ENCODE measurements at places on chromosomes 3 and 15. TPM values are rescaled to one million over a fixed set of nuclear protein-coding genes. Genes with fewer than 3 reads are reported as not detected.

Gene ACKR2
- total RNA-seq = 3.9 TPM

Gene PRTG
- 2.9 TPM for total RNA-seq

Gene PAQR9
- total RNA-seq = not detected

Gene SRGAP3
- 5.7 TPM for total RNA-seq

Gene LARP6
- total RNA-seq = 51.9 TPM

Gene TMEM207
- total RNA-seq = not detected

Gene GHSR
- not detected for total RNA-seq

Gene TUSC7
- not detected for total RNA-seq

Gene CPEB1
- 4.2 TPM for total RNA-seq

Gene CHRD
- total RNA-seq = 1.5 TPM

Gene OR5K2
- total RNA-seq = not detected

Gene CCDC50
- total RNA-seq = 86.2 TPM

Gene C2CD4A
- 0.12 TPM for total RNA-seq

Gene GOLGA6L7
- total RNA-seq = not detected

Gene AADACL2
- not detected for total RNA-seq

Gene FBLN2
- total RNA-seq = 664 TPM

Gene ZNF662
- total RNA-seq = 1.4 TPM

Gene CA12
- total RNA-seq = 26.5 TPM

Gene PODXL2
- total RNA-seq = 4.2 TPM

Gene CHRM5
- total RNA-seq = under 0.01 TPM

Gene TRPC1
- total RNA-seq = 7.2 TPM

Gene SH2D7
- total RNA-seq = not detected

Gene CD200
- total RNA-seq = 39.3 TPM

Gene OPA1
- total RNA-seq = 37.5 TPM

Gene DISP2
- 0.23 TPM for total RNA-seq

Gene ANKRD34C
- not detected for total RNA-seq

Gene NRROS
- total RNA-seq = 0.85 TPM

Gene ADAMTS17
- total RNA-seq = 1.5 TPM

Gene TERB2
- not detected for total RNA-seq

Gene DUOXA1
- total RNA-seq = not detected

Gene MKRN2OS
- total RNA-seq = not detected

Gene TMEM108
- 0.23 TPM for total RNA-seq

Gene MESP2
- total RNA-seq = 0.23 TPM

Gene KIF15
- total RNA-seq = 2.0 TPM

Gene CHD2
- 29.9 TPM for total RNA-seq

Gene IQCF5
- not detected for total RNA-seq

Gene ZNF774
- total RNA-seq = 0.09 TPM

Gene RBMS3
- total RNA-seq = 45.9 TPM

Gene SLMAP
- total RNA-seq = 22.5 TPM

Measured in pericardium fibroblast (primary cell).